Stimulated activated naive CD8-positive, alpha-beta T cell treated with anti-CD3 and anti-CD28 coated beads, Interleukin-15, Interleukin-2, amounts not matched to agents 100 U/mL and 50 U/mL, for 24 hours (primary cell): ENCODE measurements at places on chromosomes 7 and 10.

- DNase-seq, result no peak
These were observed 107.2 kb downstream of the CDK6 start for GRCh38 chr7:92729172-92729571.

- DNase-seq, result no peak
These were observed 126.8 kb downstream of the RSU1 start for GRCh38 chr10:16690417-16690816.

DNA sequence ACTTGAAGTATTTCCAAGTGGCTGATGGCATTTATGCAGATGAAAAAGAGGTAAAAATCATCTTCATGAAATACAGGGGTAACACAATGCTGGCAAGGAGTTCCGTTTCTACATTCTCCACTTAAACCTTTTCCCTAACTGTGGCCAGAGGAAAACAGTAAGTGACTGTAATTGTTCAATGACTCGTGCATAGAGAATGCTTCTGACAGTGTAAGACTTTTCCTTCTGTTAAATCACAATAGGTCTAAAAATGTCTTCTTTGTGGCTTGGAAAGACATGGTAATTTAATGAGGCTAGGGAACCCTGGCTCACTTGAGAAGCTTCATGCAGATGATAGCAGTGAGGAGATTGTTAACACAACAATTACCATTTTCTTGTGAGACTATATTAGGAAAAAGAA, 50.3 kb upstream of the RSU1 start:
- no peak for DNase-seq

DNA sequence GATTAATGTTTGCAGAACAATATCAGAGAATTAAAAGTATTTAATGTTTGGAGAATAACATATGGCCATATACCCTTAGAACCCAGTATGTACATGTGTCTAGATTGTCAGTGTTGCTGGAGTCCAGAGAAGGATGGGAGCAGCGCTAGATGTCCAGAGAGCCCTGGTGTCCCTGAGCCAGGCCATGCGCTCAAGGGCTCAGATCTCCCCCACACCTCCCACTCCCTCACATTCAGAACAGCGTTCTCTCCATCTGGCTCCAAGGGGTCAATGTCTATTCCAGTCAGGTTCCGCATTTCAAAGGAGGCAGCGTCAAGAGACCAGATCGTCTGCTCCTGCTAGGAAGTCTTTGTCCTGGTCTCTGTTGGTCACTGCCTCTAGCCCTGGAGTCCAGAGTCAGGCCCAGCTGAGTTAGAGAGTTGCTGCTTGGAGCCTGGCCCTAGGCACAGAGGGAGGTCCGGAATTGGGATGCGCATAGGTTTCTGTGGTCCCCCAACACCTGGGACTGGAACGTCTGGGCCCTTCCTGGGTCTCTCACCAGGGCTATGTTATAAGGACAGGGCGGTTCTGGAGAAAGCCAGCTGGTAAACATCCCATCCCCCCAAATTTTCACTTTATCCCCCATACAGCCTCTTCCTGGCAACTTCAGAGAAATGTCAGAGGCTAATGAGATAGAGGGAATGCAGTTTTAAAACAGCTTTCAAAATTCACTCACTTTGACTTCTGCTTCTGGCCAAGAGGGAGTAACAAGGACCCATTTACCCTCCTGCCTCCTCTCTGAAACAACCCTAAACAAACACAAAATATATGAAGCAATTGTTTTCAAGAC, 6.5 kb upstream of the WDR86 start:
- DNase-seq, result no peak

DNA sequence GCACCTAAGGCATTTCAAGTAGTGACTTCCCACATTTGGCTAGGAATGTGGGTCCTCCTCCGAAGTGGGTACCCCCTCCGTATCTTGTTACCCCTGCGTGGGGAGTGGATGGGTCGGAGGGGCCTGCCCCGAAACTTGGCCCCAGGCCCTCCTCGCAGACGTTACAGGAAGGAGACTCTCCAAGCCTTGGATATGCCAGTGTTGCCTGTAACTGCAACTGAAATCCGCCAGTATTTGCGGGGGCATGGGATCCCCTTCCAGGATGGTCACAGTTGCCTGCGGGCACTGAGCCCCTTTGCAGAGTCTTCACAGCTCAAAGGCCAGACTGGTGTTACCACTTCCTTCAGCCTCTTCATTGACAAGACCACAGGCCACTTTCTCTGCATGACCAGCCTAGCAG, 823 bp downstream of the TWNK start:
- no peak for DNase-seq

GRCh38 chr10:50367732-50368131, 116.4 kb upstream of the ASAH2 start:
- no peak for DNase-seq

DNA sequence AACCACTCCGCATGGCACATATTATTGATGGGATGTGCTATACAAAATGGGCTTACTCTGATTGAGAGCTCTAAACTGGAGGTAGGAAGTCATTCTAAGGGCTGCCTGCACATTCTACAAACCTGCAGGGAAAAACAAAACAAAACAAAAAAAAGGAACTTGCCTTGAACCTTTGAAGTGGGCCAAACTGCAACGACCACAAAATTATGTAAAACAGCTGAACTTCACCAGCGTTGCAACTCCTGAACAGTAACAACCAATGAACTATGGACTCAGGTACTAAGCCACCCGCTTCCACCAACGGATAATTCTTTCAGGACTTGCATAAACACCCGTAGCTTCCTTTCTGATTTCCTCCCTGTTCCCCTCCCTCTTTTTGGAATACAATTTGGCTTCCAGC, 80.4 kb downstream of the ZNF248 start:
- DNase-seq, result no peak
